ENCODE measurements at places on chromosomes 7 and 10.

- no peak for DNase-seq
Measured at GRCh38 chr7:80832006-80832405, 86.8 kb downstream of the SEMA3C start.

DNA sequence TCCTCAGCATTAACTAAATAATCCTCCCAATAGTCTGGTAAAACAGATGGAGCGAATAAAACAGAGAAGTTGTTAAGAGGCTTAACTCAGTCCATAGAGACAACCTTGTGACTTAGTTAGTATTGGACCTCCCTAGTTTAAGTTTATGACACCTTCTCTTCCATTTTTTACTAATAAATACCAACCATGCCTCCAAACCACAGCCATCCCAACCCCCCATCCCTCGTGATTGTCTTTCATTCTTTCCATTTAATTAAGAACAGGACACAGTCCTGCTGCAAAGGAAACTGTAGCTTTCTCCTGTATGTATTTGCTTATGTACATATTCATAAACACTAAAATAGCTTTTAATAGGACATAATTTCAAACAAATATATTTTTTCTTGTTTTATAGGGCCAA, 238.2 kb downstream of the SEMA3D start:
- DNase-seq: no peak

DNA sequence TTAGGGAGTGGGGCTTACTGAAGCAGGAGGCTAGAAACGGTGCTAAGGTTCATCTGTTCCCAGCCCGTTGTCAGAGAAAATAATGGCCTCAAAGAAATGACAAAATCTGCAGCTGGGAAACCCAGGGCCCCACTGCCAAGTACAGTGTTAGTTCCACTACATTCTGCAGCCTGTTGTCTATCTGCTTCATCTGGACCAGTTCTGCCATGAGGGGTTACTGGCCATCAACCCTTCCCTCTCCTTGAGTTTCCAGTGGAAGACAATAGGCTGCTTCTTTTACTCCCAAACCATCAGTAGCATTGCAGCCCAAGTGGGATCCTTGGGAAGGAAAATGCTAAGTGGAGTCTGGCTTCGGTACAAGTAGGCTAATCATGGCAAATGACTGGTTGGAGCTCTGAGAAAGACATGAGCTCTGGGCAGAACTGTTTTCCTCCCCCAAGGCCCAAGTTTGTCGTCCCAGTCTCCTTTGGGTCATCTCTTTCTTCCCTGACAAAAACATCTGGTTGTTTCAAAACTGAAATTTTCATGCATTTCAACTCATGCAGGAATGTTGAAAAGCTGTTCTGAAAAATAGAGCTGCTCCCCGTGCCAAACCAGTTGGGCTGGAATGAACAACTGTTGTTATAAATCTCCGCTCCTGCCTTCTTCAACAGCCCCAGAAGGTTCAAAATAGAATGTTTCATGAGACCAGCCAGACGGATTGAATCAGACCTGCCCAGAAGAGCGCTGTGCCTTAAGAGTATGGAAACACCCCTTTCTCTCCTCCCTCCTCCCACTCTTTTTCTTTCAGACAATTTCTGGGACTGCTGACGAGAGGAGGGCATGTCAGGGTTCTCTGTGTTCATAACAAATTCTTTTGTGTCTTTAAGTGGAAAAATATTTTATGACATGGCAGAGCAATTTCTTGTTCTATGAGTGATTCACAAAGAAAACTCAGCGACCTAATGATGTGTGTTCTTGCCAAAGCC, 116.6 kb downstream of the RAB18 start:
- DNase-seq: no peak

DNA sequence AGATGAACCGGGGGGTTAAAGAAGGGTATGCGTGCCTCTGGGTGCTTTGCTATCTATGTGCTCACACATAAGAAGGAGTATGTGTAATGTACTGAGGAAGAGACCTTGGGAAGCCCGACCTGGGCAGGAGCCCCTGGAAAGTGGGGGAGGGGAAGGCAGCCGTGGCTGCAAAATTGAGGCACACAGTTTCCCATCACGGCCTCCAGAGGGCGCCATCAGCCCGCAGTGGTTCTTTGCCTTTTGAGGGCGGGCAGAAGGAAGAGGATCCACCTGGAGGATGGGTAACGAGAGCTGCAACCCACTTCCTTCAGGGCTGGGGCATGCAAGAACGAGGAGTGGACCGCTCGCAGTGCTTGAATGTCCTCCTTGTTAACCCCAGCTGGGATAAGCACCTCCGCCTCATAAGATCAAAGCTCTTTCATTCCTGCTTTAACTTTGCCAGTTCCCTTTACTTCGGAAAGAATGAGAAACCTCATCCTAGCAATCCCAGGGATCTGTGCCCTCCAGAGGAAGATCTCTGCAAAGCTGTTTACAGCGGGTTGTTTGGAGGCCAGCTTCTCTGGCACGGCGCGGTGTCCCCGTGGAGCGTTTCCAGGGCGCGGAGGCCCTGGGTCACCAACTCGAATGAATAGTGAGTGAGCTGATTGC, 77.9 kb downstream of the PCGF5 start:
- peak; percentile 45 for DNase-seq

- no peak for DNase-seq
Measured at GRCh38 chr10:73169320-73169719, 1.4 kb downstream of the FAM149B1 start.

DNA sequence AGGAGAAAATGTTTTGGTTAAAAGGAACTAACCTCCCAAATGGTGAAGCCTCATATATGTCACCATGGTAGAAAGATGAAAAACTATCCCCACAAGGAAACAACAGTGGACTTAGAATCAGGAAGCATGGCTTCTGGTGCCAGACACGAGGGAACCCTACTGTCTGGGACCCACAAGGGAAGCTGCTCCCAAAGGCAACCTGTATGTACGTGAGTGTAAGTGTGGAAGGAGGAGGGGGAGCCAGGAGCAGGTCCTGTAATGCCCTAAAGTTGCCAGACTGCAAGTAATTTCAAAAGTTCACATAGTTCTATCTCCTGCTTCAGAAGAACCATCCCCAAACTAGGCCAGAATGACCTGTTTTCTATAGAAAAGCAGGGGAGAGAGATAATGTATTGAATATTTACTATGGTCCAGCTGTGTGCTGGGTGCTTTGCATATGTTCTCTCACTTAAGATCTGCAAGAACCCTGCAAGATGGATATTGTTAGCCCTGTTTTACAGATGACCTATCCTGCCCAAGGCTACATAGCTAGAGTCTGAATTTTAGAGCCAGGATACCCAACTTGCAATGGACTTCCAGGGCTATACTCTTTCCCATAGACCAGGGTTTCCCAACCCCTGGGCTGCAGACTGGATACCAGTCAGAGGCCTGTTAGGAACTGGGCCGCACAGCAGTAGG, 19.2 kb downstream of the DUSP5 start:
- DNase-seq: no peak

DNA sequence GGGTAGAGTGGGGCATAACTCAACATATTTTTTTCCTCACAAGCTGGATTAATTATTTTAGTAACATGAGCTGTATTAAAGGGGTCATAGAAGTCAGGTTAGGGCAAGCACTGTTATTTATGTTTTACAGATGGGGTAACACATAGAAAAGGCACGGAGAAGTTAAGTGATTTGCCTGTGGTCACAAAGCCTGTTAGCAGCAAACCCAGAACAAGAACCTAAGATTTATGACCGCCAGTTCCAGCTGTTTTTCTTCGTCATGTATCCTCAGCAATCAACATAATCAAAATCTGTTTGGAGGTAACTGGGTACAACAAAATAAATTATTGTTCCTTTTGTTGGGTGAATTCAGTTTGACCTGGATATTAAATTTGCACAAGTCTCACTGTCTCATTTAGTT, 57.2 kb upstream of the BET1 start:
- no peak for DNase-seq

DNA sequence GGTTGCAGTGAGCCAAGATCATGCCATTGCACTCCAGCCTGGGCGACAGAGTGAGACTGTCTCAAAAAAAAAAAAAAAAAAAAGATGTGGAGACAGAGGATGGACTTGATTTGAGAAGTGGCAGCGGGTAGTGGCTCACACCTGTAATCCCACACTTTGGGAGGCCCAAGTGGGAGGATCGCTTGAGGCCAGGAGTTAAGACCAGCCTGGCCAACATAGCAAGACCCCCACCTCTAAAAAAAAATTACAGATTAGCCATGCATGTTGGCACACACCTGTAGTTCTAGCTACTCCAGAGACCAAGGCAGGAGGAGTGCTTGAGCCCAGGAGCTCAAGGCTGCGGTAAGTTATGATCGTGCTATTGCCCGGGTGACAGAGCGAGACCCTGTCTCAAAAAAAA, 24.3 kb upstream of the ASCC1 start:
- DNase-seq: no peak

DNA sequence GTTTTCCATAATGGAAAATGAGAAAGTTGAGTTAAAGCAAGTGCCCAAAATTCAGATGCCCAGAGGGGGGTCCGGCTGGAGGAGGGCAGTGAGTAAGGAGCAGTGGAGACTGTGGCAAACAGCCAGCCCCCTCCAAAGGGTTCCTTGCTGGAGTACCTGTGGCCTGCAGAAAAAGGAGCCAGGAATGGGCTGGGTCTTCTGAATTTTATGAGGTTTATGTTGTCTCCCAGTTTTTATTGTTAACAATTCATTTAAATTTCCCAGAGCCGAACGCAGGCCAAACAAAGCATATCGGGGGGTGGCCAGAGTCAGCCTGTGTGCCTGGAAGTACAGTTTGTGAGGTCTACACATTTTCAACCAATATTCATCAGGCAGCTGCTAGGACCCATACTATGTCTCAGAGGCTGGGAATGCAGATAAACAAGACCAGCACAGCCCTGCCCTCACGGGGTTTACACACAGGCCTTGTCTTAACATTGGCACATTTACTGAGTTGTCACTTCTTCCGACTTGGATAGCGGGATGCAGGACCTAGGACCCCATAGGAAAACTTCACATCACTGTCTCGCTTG, 12.9 kb upstream of the CSGALNACT2 start:
- DNase-seq: no peak

DNA sequence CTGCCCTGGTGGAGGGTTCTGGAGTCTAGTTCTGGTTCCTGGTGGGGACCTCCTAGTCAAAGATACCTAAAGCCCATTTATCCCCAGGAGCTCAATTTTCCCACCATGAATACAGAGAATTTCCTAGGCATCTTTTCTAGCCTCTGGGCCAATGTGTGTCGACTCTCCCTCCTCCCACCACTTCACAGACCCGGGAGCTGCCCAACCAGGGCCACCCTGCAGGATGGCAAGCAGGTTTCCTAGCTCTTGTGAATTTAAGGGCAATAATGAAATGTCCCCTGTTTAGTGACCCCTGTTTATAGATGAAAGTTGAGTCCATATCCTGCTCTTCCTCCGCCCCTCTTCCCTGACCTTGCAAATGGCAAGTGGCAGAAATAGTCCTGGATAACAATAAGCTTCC, 9.4 kb downstream of the DLX5 start:
- DNase-seq: no peak

DNA sequence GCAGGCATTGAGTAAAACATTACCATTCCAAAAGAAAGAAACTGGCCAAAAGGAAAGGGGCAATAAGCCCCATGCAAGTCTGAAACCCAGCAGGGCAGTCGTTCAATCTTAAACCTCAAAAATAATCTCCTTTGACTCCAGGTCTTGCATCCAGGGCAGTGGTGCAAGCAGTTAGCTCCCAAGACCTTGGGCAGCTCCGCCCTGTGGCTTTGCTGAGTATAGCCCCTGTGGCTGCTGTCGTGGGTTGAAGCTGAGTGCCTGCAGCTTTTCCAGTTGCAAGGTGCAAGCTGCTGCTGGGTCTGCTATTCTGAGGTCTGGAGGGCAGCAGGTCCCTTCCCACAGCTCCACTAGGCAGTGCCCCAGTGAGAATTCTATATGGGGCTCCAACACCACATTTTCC, 580.1 kb upstream of the AUTS2 start:
- DNase-seq: no peak

DNA sequence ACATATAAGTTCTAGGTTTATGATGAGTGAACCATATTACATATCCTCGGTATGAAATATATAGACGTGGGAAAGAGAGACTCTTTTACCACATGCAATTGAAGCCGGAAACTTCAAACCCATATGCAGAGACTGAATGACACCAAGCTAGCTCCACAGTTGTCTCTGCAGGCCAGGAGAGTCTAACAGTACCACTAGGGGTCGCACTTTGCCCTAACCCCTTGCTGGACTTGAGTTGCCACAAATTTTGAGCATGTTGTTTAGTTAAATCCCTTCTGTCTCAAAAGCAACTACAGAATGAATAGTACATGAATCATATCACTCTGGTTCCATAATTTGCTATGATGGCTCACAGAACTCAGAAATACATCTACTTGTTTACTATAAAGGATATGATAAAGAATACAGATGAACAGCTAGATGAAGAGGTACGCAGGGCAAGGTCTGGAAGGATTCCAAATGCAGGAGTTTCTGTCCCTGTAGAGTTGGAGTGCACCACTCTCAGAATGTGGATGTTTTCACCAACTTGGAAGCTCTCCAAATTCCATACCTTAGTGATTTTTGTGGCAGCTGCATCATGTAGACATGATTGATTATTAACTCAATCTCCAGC, 112.4 kb upstream of the YAE1 start:
- no peak for DNase-seq

DNA sequence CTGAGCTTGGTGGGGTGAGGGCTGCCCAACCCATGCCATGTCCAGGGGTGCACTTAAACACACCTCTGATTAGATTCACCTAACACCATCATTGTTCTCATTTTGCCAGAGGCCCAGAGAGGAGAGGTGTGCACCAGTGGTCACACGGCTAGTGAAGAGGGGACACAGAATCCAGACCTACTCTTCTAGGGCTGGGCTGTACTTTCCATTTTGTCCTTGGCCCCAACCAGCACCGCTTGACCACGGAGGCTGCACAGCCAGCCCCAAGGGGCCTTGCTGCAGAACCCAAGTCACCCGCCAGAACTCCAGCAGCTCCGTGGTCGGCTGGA, 246 bp upstream of the WDFY4 start:
- DNase-seq: no peak

- DNase-seq: no peak
Measured at GRCh38 chr10:72085864-72086465, 2.4 kb downstream of the SPOCK2 start.

GRCh38 chr7:54798530-54798929, 39.5 kb upstream of the SEC61G start:
- DNase-seq: no peak

GRCh38 chr7:129925416-129926002, 27.3 kb downstream of the UBE2H start:
- DNase-seq: no peak

GRCh38 chr10:23493711-23494110, 54.8 kb downstream of the OTUD1 start:
- DNase-seq: no peak
